ENCODE measurements at places on chromosomes 11 and 22.
A peak's percentile ranks its signal among the peaks of the same experiment; 100 is the strongest.

- DNase-seq: no peak
Observed at GRCh38 chr11:82996966-82997606, 74.6 kb downstream of the RAB30 start.

GRCh38 chr11:117973503-117973860, 12.7 kb upstream of the IL10RA start:
- DNase-seq: no peak

DNA sequence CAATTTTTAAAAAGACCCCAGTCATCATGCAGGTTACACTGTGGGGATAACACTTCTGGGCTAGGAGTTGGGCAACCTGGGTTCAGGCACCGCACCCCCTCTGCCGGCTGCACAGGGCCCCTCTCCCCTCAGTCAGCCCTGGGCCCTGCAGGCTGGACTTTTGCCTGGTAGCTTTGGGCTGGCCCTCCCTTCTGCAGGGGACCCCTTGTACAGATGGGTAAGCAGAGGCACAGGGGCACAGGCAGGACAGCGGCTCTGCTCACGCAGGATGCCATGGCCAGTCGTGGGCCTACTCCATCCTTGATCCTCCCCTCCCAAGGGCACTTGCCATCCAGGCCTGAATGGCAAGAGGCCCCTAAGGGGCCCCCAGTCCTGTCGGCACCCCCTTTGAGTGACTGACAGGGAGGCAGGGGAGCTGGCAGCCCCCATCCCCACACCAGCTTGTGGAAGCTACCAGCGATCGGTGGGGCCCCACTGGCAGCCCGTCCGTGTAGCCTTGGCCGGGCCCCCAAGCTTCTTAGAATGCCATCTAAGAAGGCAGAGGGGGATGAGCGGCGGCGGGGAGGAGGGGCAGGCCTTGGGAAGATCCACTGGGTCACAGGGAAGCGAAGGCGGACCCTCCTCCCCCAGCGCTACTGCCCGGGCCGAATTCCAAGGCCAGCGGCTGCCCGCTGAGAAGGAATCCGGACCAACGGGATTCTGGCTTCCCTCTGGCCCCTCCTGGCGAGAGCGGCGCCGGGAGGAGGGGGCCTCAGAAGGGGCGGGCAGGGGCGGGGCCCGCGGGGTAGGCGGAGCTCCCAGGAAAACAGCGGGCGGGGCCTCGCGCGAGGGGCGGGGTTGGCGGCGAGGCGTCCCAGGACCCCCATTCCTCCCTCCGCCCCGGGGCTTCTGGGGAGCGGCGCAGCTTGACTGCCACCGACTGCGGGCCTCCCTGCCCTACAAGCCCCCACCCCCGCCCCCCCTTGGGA, 6.8 kb upstream of the CHKA start:
- DNase-seq: peak; percentile 83

DNA sequence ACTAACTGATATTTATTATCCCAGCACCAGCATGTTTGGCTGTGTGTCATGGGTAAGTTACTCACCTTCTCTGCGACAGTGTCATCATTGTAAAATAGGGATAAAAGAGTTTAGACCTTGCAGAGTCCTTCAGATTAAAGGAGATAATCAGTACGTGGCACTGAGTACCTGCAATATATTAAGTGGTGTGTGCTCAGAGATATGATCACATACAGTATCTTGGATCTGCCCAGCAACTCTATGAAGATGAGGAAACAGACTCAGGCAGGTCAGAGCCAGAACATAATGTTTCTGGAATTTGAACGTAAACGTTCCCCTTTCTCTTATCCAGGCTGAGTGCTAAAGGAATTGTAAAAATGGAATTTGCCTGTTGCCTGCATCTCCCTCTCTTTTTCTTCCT, 46.9 kb upstream of the ELF5 start:
- no peak for DNase-seq

Data from mesenchymal stem cell (in vitro differentiated cells and primary cell).